NCI-H1417 (cell line): ENCODE measurements at places on chromosomes 2 and 18.

DNA sequence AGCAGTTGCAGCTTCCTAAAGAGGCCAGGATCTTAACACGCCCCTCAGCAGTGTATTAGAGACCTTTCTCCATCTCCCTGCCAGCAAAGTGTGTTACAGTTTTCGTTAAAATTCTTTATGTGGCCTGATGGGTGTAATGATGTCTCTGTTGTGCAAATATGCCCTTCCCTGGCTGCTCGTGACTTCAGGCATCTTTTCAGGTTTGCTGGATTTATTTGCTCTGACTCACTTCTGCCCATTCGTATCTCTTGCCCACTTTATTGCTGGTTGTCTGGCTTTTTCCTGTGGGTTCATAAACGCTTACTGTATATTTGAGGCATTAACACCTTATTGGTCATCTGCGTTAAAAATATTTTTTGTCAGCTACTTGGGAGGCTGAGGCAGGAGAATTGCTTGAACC is 134.5 kb downstream of the ASB1 start:
- DNase-seq: no peak

GRCh38 chr2:240467659-240468302 is 32.3 kb downstream of the GPC1 start:
- DNase-seq: no peak

DNA sequence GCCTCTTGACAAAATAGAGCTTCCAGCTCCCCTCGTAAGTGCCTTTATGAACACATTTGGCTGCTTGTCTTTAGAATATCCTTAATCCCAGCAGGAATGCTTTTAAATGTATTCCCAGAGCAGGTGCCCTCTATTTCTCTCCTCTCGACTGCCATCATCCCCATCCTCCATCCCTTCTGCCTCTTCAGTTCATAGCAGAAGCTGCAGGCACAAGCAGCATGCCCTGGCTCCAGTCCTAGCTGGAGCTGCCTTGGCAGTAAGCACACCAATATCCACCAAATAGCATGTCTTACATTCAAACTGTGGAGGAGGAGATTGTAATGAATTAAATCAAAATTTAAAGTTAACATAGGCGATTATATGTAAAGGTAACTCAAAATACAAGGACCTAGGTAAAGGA is 891.3 kb upstream of the SLC39A10 start:
- DNase-seq: peak; percentile 49

DNA sequence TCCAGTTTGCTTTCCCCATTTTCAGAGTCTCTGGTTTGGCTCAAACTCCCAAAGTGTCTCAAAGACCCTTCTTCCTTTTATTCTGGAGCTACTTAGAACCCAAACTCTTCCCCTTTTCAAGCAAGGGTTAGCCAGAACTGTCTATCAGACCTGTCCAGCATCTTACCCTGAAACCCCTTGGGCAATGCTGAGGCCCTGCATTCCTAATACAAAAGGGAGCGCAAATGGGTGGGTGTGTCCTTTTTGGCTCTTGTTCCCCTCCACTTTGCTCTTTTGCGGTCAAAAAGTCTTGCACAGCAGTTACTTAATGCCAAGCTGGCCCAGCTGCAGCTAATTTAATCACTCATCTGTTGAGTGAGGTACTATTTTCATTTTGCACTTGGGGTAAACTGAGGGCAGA is 231.2 kb upstream of the FOSL2 start:
- DNase-seq: no peak

DNA sequence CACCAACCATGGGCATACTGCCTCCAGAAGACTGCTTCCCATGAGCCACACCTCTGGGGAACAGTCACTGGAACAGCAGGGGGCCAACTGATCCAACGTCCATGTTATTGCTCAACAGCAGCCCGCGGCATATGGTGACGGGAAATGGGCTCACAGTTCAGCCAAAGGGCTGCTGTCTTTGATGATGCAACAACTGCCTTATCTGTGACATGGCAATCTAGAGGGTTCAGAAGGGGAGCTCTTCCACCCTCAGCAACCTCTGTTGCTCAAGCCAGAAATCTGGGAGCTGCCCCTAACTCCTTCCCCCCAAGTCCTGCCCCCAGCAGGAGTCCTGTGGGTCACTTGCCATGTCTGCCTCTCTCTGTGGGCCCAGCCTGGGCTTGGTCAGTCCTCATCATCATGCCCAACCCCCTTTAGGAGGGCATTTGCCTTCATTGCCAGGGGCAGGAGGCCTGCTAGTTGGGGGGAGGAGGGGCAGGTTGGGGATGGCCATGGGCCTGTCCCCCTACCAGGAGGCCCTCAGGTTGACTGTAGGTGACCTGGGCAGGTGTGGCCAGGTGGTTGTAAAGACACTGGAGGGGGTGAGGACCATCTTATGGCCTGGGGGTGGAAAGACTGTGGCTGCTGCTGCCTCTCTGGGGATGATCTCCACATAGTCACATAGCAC is 212.9 kb downstream of the CYP26B1 start:
- DNase-seq: no peak

DNA sequence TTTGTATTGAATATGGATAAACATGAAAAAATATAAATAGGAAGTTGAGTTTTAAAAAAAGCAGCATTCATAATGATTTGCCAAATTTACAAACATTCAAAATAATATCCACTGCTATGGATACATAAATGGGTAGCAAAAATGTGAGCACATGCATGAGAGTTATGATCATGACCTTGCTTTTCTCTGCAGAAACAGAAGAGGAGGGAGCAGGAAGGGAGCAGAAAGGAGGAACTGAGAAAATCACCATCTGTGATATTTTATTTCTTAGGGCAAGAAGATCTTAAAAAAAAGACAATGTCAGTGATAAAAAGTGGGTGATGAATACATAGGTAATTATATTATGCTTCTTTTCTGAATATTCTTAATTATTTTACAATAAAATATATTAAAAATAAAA is 17.7 kb upstream of the CCDC93 start:
- DNase-seq: no peak

GRCh38 chr2:25050128-25050527 is 8.3 kb downstream of the EFR3B start:
- DNase-seq: no peak

DNA sequence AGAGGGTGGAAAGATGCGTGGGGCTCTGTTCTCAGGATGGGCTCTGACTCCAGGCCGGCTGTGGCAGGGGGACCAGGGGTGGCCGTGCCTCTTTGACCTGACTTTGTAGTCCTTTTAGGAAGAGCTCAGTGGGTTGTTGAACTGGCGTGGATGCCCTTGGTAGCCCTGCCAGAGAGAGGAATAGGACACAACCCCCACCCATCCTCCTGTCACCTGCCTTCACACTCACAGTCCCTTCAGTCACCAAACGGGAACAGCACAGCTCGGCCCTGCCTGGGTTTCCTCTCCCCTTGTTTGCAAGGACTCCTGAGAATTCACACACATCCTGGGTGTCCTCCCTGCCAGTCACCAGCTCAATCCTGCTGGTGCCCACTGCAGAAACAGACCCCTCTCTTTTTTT is 20.1 kb upstream of the MRPL33 start:
- no peak for DNase-seq

- peak; percentile 28 for DNase-seq
Observed at GRCh38 chr2:242031481-242032019, 162.0 kb downstream of the RTP5 start.

DNA sequence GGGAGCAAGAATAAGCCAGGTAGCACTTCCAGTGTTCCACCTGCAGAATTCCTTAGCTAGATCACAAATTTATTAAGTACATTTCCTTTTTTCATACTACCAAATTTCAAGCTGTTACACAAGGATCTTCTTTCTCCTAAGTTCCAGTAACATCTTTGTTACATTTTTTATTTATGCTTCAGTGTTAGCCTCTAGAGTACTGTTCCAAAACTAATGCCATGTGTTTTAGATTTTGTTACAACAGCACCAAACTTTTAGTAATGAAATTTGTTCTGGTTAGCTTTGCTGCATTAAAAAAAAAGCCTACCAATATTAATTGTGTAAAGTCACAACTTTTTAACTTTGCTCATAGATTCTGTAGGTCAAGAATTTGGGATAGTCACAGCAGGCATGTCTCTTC is 161.1 kb downstream of the CAMKMT start:
- no peak for DNase-seq

DNA sequence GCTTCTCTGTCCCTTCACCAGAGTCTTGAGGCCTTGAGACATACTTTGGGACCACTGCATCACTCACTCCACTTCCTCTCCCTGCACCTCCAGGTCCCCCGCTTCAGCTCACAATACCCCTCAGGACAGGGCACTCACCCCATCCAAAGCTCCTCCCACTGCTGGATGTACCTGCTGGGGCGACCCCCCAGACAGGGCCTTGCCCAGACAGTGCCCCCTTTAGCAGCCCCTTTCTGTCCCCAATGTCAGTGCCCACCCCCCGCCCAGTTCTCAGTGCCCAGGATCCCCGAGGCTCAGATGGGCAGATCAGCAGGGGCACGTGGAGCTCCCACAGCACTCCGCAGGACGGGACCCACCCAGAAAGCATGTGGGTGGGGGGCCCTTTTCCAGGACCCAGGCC is 23.8 kb upstream of the IMP4 start:
- no peak for DNase-seq

- no peak for DNase-seq
Observed at GRCh38 chr2:74578408-74578807, 23.9 kb downstream of the DOK1 start.

DNA sequence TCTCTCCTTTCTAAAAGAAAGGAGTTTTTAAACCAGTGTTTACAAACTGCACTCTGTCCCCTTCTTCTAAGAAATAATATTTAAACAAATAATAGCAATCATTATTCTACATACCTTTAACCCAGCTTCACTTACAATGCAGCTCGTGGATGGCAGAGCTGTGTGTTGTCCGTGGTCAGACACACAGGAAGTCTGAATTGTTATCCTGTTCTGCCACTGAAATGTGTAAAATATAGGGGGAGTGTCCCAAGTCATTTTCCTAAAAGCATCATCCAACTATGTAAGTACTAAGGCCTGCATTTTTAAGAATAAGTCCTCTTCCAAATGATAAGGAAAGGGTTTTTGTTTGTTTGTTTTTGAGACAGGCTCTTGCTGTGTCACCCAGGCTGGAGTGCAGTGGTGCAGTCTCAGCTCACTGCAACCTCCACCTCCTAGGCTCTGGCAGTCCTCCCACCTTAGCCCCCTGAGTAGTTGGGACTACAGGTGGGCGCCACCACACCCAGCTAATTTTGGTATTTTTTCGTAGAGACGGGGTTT is 2.7 kb upstream of the PPP4R1 start:
- no peak for DNase-seq

DNA sequence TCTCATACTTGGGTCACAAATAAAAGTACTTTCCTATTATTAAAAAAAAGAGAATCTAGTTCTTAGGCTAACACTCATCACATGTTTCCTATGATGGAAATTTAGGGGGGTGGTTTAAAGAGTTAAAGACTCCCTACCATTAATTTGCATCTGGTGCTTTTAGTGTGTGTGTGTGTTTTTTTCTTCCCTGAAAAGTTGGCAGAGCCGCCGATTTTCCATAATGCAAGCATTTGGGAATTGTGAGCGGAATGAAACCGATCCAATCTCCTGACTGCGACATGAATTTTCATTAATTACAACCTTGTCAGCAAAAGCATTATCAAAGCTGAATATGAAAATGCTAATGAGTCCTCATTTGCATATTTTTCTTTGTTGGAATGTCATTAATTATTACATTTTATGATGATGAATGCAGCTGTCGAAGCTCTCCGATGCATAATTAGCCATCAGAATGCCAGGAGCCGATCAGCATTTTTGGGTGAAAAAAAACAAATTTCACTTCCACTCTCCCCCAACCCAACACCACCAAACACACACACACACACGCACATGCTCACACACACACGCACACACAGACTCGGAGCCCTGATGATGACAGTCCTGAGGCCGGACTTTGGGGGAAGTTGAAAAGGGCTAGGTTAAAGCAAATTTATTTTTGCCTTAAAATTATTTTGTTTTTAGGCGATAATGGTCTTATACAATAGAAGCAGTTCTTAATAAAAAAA is 165.4 kb downstream of the TCF4 start:
- DNase-seq: no peak

- DNase-seq: no peak
Observed at GRCh38 chr2:673615-674320, 3.4 kb downstream of the TMEM18 start.

- no peak for DNase-seq
Observed at GRCh38 chr2:198297350-198297749, 493.0 kb downstream of the PLCL1 start.

DNA sequence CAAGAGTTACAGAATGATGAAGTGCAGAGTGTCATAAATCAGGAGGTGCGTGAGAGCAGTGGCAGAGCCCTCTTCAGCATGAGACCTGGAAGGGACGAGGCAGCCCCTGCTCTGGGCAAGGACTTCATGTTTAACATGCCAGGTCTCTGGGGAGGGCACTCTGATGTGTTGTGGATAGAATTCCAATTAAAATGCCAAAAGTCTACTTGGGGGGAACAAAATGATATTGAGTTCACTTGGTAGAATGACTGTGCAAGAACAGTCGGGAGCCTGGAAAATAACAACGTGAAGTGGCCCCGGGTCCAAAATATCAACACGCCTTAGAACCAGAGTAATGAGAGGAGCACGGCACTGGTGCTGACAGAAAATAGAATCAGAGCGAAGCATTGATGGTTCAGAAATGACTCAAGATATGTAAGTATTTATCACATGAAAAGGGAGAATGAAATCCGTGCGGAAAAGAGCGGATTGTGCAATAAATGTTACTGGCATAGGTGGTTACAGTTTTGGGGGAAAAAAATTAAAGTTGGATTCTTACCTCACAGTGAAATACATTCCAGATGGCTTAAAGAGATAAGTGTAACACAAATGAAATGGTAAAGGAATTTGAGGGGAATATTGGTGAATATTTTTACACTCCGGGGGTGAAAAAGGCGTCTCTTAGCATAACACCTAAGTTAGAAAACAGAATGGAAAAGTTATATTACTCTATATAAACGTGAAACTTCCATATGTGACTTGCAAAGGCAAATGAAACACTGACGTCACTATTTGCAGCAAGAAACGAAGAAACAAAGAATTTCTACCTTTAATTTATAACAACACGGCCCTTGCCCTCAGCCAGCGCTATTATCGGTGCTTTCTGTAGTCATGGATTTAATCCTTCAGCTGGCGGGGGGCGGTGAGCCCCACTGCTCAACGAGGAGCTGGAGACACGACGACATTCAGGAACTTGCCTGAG is 159.4 kb upstream of the TWIST2 start:
- no peak for DNase-seq

- DNase-seq: no peak
Observed at GRCh38 chr2:74515981-74516633, 1.9 kb downstream of the TLX2 start.

DNA sequence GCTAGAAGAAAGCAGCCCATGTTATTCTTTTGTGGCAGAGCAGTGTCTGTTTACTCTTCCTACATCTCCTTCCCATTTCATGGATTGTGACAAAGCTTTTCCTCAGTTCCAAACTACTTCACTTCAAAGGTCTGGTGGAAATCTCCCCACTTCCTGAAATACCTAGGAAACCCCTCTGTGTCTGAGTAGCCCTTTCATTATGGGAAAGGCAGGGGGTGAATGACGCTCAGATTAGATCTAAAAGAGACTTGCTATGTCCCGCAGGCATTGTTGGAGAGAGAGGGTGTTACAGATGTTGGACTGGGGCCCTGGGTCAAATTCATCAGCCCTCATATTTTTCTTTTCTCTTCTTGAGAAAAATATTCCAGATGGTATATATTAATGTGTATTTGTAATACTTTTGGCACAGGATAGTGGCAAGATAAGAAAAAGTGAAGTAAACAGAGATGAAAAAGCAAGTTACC is 675.0 kb downstream of the IRS1 start:
- DNase-seq: no peak

- DNase-seq: no peak
Observed at GRCh38 chr2:172207911-172208310, 105.2 kb upstream of the DLX2 start.

GRCh38 chr2:235841863-235842262 is 326.3 kb downstream of the GBX2 start:
- DNase-seq: no peak

- no peak for DNase-seq
Observed at GRCh38 chr18:3984163-3984757, 470.8 kb downstream of the DLGAP1 start.
